ENCODE measurements at places on chromosomes 6 and 20.

GRCh38 chr6:161265975-161266374, 7.9 kb downstream of the AGPAT4 start:
- DNase-seq = no peak

GRCh38 chr6:6556161-6556737, 32.3 kb upstream of the LY86 start:
- no peak for DNase-seq

- DNase-seq = no peak
Measured at GRCh38 chr20:45067558-45067957, 33.4 kb downstream of the KCNS1 start.

DNA sequence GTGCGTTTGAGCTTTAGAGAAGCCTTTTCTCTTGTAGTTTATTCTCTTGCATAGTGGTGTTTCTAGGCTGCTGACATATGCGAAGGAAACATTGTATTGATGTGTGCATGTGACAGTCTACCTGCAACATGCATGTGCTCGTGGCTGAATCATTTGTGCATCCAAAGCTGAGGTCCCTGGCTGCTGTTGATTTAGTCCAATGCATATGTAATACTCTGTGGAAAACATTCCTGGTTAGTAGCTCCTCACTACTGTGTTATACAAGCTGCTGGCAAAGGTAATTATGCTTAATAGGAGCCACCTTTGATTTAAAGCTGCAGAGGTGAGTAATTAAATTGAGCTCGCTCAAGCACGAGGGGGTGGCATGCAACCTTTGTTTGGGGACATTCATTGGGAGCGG, 24.5 kb downstream of the TSHZ2 start:
- no peak for DNase-seq

DNA sequence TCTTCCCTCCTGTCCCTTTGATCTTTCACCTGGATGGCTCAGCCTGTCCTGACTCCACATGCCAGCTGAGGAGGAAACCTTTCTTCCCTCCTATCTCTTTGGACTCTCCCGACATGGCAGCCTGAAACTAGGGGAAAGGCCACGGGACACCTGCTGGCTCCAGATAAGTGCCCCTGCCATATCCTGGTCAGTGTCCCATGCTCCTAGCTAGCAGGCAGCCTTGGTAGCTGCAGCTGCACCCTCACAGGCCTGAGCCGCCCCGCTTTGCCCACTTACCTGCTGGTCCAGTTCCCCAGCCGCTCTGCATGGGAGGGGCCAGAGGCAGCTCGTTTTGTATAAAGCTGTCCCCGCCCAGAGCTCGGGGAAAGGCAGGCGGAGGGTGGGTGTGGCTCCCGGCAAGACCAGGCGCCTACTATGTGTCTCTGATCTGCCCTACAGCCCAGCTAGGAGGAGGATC, 7.4 kb upstream of the SLC52A3 start:
- DNase-seq = no peak

- no peak for DNase-seq
Measured at GRCh38 chr6:124924333-124924759, 37.9 kb upstream of the RNF217 start.

- no peak for DNase-seq
Measured at GRCh38 chr6:40138273-40138720, 204.0 kb upstream of the MOCS1 start.

DNA sequence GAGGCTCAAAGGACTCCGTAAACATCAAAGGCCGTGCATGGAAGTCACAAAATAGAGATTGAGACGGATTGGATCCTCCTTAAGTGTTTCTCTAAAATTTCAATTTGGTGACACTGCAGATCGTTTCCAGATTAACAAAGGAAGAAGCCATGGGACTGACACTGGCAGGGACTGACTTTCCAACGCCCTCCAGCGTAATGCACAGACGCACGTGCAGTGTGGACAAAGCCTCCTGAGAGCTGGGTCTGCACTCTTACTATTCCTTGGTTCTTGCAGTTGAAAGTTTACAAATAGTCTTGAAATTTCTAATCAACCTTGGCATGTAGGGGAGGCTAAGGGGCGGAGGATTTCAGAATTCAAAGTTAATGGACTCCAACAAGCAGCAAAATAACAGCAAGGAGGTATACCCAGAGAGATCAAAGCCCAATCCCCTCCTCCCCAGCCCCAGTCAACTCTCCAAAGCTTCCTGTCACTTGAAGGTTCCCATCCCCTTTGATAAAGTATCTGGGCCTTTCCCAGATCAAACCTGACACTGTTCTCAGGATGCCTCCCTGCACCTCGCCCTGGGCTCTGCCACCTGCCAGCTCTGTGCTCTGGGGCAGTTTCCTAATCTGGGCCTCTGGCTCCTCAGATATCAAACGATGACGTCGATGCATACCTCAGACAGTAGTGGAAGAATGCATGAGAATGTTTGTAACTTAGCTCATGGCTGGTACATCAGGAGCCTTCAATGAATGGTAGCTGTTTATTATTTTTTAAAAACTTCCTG, 106.5 kb upstream of the TRAF3IP2 start:
- no peak for DNase-seq

DNA sequence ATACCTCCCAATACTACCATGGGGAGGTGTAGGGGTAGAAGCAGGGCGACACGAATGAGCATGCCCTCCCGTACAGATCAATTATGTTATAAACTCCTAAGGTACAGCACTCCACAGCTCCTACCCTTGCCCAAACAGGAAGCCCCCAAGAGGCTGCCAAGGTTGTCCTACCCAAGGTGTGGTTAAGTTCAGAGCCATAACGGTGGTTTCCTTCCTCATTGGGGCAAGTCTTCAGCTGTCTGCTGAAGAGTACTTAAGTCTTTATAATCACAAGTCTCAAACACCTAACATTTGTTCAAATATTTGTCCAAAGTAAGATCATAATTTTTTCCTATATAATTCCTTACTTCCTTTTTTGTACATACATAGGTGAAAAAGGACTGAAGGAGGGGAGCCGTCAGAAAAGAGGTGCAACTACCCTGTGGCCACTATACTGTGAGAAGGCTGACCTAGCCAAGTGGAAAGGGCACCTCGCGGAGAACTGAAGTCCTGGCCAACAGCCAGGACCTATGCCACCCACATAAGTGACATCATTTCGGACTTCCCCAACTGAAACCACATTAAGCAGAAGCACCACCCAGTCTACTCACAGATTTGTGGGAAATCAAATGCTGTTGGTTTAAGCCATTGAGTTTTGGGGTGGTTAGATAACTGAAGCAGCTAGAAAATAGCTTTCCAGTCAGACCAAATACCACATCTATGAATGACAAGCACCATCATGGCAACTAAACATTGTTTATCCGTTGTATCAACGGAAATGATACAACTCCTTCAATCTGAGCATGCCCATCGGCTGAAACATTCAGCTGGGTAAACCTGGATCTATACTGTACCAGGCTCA, 2.9 kb upstream of the RAB22A start:
- no peak for DNase-seq

DNA sequence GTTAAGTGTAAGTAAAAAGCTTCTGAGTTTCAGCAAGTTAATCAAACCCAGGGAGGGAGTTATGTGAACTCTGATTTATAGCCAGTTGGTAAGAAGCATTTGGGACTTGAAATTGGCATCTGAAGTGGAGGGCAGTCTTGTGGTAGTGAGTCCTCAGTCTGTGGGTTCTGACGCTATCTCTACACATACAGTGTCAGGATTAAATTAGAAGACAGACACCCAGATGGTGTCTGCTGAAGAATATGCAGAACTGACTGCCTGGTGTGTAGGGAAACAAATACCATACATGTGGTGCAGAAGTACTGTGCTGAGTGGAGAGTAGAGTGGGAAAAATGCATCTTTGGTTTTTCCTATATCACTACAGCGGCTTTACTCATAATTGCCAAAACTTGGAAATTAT, 43.5 kb upstream of the PLN start:
- DNase-seq = no peak

DNA sequence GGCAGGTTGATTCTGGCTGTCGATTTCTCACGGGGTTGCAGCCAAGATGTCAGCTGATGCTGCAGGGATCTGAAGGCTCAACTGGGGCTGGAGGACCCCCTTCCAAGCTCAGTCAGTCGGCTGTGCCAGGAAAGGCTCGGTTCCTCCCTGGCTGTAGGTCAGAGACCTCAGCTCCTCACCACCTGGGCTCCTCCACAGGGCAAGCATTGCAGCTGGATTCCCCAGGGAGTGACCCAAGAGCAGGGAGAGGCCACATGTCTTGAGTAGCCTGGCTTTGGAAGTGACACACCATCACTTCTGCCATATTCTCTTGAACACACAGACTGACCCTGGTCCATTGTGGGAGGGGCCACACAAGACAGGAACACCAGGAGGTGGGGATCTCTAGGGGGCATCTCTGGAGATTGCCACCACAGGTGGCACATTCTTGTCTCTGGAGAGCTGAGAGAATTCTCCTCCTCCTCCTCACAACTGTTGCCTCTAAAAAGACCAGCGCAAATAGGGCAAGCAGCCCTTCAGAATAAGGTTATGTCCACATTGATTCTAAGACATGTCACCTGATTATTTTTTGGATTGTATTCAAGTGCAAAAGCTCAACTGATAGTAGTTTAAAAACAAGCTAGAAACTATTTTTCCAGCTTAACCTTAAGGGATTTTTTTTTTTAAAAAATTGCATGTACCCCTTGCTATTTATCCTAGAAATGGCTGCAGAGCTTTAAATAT, 270.5 kb downstream of the NRN1 start:
- no peak for DNase-seq

GRCh38 chr6:12804952-12805645, 88.5 kb downstream of the PHACTR1 start:
- no peak for DNase-seq

DNA sequence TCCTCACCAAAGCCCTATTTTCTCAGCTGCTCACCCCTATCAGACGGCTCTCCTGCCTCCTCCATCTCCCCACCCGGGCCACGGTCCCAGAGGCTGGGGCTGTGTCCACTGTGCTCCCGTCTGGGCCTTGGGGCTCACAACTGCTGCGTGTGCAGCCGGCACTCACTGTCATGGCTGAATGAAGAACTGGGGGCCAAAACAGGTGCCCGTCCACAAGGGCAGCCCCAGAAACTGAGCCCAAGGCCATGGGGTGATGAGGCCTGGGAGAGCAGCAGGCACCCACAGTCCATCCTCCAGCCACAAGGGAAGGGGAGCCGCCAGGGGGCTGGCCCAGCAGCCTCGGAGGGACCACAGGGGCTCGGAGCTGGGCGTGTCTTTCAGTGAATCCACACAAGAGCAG, 159.5 kb downstream of the DLL1 start:
- DNase-seq = no peak

- DNase-seq = peak; percentile 8
Measured at GRCh38 chr6:116034327-116034726, 26.4 kb downstream of the FRK start.

- no peak for DNase-seq
Measured at GRCh38 chr6:153525998-153526397, 394.9 kb upstream of the RGS17 start.

GRCh38 chr6:37965964-37966676, 146.6 kb downstream of the ZFAND3 start:
- DNase-seq = no peak

DNA sequence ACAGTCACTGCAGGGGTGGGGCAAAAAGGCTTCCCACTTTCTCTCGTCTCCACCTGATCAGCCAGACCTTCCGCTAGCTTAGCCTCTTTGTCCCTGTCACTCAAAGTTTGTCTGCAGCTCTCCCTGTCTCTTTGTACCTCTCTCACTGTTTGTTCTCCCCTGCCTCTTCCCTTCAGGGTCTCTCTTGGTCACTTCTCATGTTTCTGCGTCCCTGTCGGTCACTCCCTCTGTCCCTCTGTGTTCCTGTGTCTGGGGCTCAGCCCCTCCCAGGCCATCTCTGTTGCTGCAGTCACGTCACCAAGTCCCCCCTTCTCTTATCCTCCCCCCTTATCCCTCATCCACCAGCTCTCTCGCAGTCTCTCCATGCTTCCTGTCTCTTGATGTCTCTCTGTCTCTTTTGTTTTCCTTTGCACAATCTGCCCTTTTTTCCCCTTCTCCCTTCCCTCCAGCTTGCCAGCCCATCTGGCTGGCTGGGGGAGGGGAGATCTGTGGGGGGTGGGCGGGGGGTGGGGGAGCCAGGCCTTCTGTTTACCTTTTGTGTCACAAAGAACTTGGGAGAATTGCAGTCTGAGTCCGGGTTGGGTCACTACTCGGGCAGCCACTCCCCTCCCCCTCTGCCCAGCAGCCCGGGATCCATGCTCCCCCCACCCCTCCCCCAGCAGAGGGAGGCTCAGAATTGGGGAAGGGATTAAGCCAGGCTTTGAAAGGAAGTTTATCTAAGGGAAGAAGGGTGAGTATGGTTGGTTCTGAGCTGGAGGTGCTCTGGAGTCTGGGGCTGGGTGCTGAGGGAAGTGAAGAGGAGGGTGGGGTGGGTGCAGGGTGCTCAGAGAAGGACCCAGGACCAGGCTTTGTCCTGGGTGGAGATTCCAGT, 32.3 kb downstream of the FOXP4 start:
- peak; percentile 77 for DNase-seq

- no peak for DNase-seq
Measured at GRCh38 chr20:46619445-46619844, 31.8 kb downstream of the SLC13A3 start.

DNA sequence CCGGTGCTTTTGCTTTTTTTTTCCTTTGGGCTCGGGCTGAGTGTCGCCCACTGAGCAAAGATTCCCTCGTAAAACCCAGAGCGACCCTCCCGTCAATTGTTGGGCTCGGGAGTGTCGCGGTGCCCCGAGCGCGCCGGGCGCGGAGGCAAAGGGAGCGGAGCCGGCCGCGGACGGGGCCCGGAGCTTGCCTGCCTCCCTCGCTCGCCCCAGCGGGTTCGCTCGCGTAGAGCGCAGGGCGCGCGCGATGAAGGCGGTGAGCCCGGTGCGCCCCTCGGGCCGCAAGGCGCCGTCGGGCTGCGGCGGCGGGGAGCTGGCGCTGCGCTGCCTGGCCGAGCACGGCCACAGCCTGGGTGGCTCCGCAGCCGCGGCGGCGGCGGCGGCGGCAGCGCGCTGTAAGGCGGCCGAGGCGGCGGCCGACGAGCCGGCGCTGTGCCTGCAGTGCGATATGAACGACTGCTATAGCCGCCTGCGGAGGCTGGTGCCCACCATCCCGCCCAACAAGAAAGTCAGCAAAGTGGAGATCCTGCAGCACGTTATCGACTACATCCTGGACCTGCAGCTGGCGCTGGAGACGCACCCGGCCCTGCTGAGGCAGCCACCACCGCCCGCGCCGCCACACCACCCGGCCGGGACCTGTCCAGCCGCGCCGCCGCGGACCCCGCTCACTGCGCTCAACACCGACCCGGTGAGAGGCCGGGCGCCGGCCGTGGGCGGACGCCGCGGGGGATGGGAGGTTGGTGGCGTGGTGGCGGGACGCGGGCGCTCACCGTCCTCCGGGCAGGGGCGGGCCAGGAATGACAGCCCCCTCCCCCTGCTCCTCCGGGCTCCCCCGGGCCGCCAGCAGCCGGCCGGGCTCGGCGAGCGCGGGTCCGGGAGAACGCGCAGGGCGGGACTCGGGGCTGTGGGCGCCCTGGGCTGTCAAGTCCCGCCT, 606 bp downstream of the ID4 start:
- DNase-seq = peak; percentile 53

DNA sequence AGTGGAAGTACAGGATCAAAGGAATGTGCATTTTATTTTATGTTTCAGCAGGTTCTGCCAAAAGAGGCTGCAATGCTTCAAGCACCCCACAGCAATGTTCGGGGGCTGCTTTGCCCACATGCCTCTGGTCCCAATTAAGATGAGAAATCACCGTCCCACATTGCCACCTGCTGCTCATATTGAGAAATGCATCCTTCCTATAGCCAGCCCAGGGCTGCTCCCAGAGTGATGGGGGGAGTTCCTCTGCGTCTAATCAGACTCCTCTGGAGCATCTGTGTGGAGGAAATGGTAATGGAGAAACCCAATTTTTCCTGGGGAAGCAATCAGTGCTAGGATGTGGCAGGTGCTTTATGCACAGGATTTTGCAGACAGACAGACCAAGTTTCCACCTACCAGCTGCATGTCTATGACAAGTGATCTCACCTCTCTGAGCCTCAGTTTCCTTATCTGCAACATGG, 33.7 kb downstream of the PTGIS start:
- DNase-seq = peak; percentile 75

GRCh38 chr6:144566868-144567615, 281.9 kb downstream of the UTRN start:
- DNase-seq = no peak
